Panc1 (cell line): ENCODE measurements at places on chromosomes 12 and 14.

GRCh38 chr12:46065412-46066166 is 75.2 kb upstream of the SCAF11 start:
- DNase-seq = no peak

DNA sequence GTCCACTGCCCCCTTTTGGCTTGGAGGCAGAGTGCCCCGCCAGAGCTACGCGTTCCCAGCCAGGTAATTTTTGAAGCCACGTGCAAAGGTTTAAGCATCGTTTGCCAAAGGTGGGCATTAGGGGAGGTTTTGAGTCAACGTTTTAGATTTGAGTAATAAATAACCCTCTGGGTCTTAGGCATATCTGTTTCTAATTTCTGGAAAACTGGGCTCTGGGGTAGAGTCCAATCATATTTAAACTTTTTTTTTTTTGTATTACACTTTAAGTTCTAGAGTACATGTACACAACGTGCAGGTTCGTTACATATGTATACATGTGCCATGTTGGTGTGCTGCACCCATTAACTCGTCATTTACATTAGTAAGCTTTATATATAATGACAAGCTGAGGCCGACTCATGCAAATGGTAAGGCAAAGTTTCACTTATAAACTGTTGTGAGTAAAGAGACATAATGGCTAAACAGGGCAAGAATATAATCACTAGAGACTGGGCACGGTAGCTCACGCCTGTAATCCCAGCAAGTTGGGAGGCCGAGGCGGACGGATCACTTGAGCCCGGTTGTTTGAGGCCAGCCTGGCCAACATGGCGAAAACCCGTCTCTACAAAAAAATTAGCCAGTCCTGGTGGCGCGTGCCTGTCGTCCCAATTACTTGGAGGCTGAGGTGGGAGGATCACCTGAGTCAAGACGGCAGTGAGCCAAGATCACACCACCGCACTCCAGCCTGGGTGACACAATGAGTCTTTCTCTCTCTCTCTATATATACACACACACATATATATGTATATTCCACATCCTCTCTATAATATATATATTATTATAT is 491 bp upstream of the NR2C1 start:
- no peak for DNase-seq

DNA sequence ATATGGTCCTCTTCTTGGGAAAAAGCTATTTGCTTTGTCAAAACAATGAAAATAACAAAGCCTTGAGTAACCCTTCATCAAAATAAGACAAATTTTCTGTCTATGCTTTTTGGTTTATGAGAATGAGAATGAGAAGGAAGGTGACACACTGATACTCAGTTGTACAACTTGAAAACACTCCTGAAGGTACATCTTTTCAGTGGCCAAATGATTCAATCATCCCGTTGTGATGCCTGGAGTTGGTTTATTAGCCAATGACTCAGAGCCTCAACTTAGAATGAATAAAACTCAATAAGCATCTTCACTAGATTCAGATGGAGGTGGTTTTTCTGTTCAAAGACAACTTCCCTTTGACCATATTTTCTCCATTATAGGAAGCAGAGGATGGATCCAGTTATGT is 7.8 kb upstream of the CALM1 start:
- DNase-seq = no peak

DNA sequence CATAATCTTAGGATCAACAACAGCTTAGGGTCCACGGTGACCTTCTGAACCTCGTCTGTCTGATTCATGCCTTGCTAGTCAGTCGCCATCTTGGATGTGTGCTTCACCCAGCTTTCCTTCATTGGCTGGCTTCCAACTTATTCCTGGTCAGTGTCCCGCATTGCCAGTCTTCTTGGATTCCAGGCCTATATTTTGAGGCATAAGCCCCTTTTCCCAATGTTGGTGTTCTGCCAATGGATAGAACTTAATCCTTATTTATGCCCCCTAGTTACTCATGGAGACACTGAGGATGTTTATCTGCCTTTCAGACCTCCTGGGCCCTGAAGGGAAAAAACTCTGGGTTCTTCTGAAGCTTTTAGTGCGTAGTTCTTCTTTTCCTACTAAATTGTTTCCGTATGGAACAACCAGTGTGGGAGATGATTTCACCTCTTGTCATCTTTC is 5.8 kb downstream of the JDP2 start:
- DNase-seq = no peak

DNA sequence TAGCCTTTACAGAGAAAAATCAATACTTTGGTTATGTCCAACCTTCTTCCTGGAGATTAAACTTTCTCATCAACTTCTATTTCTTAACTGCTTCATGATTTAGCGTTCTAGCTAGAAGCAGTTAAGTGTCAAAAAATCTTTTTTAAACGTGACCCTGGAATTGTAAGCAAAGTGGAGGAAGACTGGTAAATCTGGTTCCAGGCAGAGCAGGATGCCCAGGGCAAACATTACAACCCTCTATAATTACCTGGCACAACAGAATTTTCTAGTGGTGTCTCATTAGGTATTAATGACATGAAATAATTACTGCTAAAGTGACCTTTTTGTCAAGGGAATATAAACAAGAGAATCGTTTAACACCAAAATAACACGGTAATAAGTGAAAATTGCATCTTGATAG is 320.8 kb downstream of the MED13L start:
- DNase-seq = no peak

- DNase-seq = no peak
Measured at GRCh38 chr14:105860615-105861580, 334.5 kb downstream of the TMEM121 start.

DNA sequence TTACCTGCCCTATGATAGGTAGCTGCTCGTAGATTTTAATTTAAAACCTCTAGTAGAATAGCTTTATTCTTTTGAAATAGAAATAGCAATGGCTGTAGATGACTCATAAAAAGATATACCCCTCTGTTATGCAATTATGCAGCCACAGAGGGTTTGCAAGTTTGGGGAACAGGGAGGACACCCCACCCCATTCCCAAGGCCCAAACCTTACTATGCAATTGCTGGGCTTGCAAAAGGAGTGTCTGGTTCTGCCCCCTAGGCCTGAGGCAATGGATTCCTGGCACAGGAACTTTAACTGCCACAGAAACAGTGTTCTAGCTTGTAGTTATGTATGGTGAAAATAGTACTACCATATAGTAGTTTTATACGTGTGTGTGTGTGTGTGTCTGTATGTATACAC is 403.3 kb downstream of the ADAMTS20 start:
- DNase-seq = no peak

GRCh38 chr12:109999649-109999971 is 380 bp downstream of the ANKRD13A start:
- no peak for DNase-seq

DNA sequence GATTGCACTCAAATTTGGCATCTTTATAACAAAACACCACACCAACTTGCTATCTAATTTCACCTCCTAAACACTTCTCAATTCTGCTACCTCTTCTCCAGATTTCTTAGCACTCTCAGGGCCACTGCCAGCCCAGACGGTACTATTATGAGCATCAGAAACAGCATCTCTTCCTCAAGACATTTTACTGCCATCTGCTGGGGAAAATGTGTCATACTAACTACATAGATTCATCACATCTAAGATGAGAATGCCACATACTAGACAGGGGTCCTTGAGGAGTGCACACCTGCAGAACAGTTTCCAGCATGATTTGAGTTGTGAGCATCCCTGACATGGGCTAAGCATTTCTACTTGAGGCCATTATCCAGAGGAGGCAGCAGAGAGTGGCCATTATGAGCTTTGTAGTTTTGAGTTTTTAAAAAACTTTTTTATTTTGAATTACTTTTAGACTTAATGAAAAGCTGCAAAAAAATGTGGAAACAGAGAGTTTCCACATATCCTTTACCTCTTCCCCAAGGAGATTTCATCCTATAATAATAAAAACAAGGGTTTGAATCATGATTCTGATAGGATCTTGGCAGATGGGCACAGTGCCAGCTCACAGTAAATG is 15.1 kb upstream of the GRIP1 start:
- DNase-seq = peak; percentile 32

- DNase-seq = no peak
Measured at GRCh38 chr14:74829251-74829650, 46.7 kb downstream of the PROX2 start.

- no peak for DNase-seq
Measured at GRCh38 chr12:121202407-121203355, 7.2 kb upstream of the P2RX4 start.

- DNase-seq = no peak
Measured at GRCh38 chr14:71686677-71687076, 245.6 kb upstream of the RGS6 start.

- no peak for DNase-seq
Measured at GRCh38 chr12:130009961-130010360, 106.1 kb upstream of the TMEM132D start.

GRCh38 chr12:54294953-54295566 is 5.8 kb downstream of the NFE2 start:
- no peak for DNase-seq

- DNase-seq = no peak
Measured at GRCh38 chr12:1908758-1909157, 9.7 kb downstream of the CACNA2D4 start.

- no peak for DNase-seq
Measured at GRCh38 chr12:95504140-95504539, 30.2 kb downstream of the METAP2 start.

GRCh38 chr12:47740606-47741339 is 15.5 kb upstream of the ENDOU start:
- no peak for DNase-seq

DNA sequence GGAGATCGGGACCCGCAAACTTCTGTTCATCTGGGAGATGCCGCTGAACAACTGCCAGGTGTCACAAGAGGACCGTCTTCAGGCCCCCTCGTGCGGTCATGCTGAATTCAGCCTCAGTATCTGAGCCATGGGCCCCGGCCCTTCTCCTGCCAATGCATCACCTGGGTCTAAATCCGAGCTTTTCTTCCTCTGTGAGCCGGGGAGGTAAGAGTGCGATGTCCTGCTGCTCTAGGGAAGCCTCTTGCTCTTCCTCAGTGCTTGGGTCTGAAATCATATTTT is 155.8 kb upstream of the FKBP4 start:
- no peak for DNase-seq

GRCh38 chr14:94612174-94612573 is at the start of gene SERPINA3:
Gene SERPINA3 (plus strand): TSS chr14:94612391. CDS start chr14:94614442, 2,051 bp downstream.
- DNase-seq = no peak

DNA sequence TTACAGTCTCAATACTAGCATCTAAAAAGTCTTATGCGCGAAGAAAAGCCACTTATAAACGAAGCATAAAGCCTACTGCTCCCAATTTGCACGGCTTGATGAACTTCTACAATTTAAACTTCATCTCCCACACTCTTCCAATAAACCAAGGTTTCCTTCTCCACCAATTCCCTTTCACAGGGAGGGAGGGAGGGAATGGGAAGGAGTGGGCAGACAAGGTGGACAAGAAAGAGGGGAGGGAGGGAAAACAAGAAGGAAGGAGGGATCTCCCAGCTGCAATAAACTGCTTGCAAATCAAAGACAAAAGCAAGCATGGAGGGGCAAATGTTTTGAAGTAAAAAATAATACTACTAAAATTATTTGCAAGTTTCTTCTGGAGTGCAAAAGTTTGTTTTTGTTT is 64.5 kb downstream of the MED13L start:
- DNase-seq = no peak

DNA sequence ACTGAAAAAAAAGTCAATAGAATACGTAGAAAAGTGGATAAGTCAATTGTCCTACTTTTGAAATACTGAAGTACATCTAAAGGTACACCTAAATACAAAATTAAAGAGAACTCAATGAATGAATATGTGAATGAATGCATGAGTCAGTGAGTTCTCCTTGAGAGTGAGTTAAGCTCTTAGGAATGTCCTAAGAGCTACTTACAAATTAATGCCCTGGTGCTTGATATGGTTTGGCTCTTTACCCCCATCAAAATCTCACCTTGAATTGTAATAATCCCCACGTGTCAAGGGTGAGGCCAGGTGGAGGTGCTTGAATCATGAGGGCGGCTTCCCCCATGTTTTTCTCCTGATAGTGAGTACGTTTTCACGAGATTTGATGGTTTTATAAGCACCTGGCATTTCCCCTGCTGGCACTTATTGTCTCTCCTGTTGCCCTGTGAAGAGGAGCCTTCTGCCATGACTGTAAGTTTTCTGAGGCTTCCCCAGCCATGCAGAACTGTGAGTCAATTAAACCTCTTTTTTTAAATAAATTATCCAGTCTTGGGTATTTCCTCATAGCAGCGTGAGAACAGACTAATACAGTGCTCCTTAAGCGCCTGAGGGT is 192.2 kb upstream of the ARHGAP5 start:
- DNase-seq = no peak

DNA sequence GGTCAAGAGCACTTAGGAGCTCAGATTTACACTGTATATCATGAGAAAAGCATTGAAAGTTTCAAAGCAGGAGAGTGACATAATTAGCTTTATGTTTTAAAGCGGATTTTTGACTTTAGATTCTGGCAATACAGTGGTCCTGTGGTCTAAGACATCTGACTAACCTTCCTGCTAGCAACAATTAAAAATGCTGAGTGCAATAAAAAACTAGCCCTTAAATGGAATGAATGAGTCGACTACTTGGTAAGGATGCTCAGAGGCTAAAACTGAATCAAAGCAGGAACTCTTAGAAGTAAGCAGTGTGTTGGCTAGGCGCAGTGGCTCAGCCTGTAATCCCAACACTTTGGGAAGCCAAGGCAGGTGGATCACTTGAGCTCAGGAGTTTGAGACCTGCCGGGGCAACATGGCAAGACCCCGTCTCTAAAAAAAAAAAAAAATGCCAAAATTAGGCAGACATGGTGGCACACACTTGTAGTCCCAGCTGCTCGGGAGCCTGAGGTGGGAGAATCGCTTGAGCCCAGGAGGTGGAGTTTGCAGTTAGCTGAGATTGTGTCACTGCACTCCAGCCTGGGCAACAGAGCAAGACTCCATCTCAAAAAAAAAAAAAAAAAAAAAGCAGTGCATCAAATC is 18.9 kb downstream of the BICD1 start:
- no peak for DNase-seq

GRCh38 chr12:105252901-105253300 is 16.9 kb upstream of the APPL2 start:
- no peak for DNase-seq

DNA sequence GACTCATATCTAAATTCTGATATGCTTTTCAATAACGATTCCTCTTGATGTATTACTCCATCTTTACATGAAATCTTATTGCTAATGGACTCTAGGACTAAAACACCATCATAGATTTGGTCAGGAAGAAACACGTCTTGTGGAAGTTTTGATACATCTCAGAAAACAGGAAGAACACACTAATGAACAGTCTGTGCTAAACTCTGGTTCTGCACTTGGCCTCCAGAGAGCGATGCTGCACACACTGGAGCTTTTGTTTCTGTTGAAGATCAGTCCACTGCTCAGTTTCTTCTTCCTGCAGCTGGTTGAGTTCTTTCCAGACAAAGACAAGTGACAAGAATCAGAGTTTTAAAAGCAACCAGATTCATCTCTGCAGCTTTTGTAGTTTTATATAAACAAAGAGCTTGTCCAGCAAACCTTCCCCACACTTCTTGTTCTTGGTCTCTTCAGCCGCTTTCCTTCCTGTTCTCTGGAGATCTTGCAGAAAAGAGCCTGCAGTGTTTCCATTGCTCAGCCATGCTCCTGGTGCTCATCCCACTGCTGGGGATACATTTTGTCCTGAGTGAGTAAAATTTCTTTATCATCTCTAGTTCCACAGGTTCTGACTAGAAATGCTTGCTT is 229.1 kb upstream of the OR4E1 start:
- no peak for DNase-seq

- DNase-seq = no peak
Measured at GRCh38 chr14:69992564-69992963, 113.3 kb downstream of the SMOC1 start.

GRCh38 chr14:54564868-54565784 is 1.8 kb upstream of the SAMD4A start:
- DNase-seq = no peak

GRCh38 chr14:21317398-21317797 is 37.5 kb downstream of the RPGRIP1 start:
- DNase-seq = no peak
